ENCODE measurements at places on chromosomes 12 and 14.

DNA sequence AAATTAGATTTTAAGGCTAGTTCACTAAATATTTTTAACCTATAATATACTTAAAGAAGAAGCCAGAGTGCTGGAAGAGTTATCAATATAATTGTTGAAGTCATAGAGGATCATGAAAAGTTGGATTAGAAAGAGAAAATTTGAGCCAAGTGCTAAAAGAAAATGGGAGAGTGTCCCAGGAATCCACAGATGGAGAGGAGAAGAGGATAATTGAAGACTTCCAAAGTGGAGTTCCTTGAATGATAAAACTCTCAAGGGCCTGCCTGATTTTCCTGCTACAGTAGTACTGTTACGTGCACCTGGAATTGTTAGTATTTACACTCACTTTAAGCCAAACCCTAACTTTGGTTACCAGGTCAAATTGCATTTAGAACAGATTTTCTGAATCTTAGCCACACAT lies 113.2 kb downstream of the MSRB3 start:
- DNase-seq = no peak

- peak; percentile 59 for DNase-seq
Observed at GRCh38 chr12:57621497-57622292, 10.5 kb downstream of the ARHGEF25 start.

DNA sequence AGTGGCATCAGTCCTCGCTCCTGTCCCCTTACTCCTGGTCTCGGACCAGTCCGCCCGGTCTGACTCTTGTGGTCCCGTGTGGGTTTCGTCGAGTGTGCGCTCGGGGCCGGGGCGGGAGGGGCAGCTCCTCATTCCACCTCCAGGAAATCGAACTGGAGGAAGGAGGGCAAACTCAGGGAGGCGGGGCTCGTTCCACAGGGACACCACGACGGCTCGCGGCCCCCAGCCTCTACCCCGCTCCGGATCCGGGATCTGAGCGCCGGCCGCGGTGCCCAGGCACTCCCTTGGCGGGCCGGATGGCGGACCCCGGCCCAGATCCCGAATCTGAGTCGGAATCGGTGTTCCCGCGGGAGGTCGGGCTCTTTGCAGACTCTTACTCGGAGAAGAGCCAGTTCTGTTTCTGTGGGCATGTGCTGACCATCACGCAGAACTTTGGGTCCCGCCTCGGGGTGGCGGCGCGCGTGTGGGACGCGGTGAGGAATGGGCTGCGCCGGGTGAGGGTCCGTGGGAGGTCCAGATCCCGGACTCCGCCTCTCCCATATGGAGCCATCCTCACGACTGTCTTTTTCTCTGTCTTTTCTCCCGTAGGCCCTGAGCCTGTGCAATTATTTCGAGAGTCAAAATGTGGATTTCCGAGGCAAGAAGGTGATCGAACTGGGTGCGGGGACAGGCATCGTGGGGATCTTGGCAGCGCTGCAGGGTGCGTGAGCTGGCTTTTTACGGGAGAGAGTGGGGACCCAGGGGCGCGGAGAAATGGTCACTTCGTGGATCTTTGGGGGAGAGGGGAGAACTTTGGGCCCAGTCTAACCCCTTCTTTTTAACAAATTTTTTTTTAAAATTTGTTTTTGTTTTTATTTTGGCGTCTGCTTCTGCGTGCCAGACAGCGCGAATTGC lies at the start of gene EEF1AKMT3:
EEF1AKMT3 (plus strand) TSS at position 186 of the 894 bp plus-strand sequence; CDS start at position 297, 111 bp downstream.
- DNase-seq = no peak

DNA sequence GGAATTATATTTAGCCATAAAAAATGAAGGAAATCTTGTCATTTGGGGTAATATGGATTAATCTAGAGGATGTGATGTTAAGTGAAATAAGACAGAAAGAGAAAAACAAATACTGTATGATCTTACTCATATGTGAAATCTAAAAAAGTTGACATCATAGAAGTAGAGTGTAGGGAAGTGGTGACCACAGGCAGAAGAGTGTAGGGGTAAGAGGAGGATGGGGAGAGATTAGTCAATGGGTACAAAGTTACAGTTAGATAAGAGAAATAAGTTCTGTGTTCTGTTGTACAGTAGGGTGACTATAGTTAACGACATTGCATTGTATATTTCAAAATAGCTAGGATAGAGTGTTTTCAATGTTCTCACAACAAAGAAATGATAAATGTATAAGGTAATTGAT lies 87.0 kb downstream of the TSHR start:
- DNase-seq = no peak

DNA sequence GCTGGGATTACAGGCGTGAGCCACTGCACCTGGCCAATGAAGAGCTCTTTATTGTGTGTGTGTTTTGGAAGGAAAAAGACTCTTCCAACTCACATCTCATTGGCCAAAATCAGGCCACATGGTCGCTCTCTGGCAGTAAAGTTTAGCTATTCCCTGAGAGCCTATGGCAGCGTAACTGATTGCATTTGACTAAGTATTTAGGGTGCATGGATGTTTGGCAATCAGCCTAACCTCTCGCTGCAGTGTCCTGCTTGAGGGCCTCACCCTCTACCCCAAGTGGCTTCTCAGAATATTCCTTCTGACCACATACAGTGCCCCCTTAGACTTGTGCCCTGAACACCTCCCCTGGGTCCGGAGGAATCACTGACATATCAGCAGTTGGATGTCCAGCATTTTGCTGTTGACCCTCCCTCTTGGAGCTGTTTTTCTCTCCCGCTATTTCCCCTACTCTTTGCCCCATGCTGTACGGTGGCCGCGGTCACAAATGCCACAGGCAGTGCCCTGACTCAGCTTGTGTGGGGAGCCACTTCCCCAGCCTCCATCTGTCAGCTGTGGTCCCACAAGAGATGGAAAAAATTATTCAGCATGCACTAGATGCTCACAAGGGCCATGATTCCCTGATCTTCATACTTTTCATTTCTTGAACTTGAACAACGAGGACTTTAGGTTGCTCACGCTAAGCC lies 9.5 kb downstream of the PHETA1 start:
- DNase-seq = no peak

GRCh38 chr12:118981285-118982211 lies at the start of gene SRRM4:
Gene SRRM4 (plus strand): TSS chr12:118981541. CDS start chr12:118981883, 342 bp downstream.
- DNase-seq = no peak

DNA sequence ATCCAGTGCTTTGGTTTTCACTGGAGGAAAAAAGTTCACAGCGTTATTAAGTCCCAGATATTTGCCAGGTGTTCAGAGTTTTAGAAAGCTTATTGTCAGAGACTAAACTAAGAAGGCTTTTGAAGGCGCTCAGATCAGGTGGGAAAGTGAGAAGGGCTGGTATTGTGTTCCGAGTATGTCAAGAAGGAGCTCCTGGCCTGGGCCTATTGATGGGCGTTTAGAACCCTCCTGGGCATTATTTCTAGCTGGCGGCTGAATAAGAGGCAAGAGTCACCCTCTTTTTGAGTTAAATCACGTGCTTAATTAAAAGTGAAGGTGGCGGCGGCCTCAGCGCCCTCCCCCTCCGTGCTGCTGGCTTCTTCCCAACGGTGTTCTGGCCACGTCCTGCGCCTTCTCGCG lies 20.9 kb upstream of the GNS start:
- DNase-seq = no peak

DNA sequence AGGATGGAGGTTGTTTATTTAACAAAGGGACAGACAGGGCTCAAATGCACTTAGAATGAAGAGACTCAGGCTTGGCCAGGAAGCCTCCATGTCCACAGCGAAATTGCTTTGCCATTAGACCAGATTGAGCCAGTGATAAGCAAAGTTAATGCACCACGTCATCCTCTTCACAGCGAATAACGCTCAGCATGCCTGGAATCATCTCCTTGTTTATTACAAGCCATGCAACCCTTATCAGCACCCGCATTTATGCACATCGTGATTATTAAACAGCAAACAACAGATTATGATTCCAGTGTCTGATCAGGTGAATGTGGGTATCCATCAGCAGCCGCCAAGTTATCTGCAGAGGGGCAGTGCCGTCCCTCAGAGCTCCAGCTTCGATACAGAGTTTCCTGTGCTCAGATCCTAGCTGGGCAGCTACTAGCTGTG lies 175.0 kb upstream of the TMEM132C start:
- DNase-seq = no peak

DNA sequence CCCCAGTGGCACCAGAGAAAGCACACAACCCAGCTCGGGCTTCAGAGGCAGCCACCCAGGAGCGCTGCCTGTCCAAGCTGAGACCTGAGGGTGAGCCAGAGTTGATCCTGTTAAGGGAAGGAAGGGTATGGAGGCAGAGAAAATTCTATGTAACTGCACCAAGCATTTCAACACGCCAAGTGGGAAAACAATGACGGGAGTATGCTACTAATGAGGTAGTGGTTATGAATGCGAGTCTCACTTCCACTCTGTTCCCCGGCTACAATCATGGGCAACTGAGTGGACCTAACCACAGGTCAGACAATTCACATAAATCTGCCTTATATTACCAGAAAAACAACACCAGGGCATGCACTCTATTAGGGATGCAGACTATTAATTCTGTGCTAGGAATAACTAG lies 9.9 kb downstream of the ATG14 start:
- no peak for DNase-seq

GRCh38 chr12:92389466-92389865 lies 243.8 kb upstream of the BTG1 start:
- no peak for DNase-seq

GRCh38 chr12:8780389-8780788 lies 42.0 kb upstream of the A2ML1 start:
- DNase-seq = no peak

DNA sequence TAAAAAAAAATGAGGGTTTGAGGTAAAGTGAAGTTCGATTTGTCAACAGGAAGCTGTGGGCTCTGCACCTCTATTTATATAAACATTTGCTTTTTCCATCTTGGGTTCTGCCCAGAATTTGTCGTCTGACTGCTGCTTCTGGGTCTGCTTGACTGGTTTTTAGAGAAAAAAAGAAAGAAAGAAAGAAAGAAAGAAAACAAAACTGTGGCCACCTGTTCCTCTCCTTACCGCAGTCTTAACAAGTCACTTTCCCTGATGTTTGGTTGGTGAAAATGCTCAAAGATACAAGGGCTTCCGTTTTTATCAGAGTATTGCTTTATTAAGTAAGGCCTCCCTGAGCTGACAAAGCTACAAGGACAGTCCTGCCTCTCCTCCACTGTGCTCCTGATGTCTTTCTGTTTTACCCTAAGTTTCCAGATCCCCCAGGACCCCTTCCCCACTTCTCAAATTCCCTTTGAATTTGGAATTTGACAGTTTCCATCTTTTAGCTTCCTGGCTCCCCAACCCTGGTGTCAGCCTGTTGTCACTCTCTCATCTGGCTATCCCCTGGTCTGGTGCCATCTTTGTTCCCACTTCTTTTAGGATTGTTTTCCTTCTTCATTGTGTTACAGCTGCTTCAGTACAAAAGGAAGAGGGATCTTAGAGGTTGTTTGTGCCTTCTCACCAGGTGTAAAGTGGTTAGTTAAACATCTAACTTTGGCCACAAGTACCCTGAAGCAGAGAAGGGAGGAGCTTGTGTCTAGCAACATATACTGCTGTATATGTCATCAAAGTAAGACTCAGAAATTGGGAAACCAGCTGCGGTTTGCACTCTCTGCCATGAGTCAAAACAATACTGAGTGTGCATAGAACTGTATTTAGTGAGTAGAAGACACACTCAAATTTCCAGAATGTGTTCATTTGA lies 18.0 kb downstream of the MFAP5 start:
- DNase-seq = peak; percentile 18

DNA sequence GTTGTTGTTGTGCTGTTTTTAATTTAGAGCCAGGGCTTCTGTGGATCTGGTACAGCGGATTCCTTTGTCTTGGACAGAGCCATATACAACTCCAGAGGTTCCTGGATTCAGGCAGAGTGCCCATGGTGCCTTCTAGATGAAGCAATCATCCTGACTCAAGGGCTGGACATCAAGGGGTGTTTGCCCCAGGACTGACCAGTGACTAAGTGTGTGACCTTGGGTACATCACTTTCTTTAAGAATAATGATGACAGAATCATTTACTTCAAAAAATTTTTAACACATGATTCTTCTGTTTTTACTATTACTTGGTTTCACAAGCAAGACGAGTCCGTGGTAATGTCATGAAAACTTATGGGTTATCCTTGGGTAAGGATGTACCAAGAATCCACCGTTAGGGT lies 397.3 kb downstream of the ZFP36L1 start:
- no peak for DNase-seq

DNA sequence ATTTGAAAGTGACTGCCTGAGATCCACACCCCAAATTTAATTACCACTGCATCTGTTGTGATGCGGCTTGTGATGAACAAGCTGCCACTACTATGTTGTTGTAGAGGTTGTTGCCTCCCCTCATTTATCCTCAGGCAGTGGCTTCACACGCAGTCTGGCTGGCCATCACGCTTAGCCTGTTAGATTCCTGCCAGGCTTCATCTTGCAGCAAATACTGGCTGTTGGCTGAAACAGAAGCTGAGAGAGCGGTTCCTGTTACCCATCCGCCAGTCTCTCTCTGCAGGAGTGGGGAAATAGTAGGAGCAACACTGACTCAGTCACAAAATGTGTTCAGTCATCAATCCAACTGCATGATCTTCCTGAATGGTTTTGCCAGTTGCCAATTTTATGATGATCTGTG lies 934.4 kb downstream of the FLRT2 start:
- no peak for DNase-seq

Data from stimulated activated CD4-positive, alpha-beta T cell treated with anti-CD3 and anti-CD28 coated beads, TNF-alpha, amount 100 ng/mL, for 24 hours (primary cell).